Stimulated activated CD8-positive, alpha-beta memory T cell treated with anti-CD3 and anti-CD28 coated beads, Interleukin-2, amount 100 ng/mL, for 48 hours (primary cell): ENCODE measurements at places on chromosomes 4 and X.

GRCh38 chr4:183257808-183258207 is 62.3 kb downstream of the CLDN22 start:
- DNase-seq = no peak

- DNase-seq = no peak
These were observed 19.5 kb upstream of the SUPT20HL2 start for GRCh38 chrX:24333371-24333770.

GRCh38 chrX:155056471-155056870 is 14.5 kb downstream of the CMC4 start:
- no peak for DNase-seq

DNA sequence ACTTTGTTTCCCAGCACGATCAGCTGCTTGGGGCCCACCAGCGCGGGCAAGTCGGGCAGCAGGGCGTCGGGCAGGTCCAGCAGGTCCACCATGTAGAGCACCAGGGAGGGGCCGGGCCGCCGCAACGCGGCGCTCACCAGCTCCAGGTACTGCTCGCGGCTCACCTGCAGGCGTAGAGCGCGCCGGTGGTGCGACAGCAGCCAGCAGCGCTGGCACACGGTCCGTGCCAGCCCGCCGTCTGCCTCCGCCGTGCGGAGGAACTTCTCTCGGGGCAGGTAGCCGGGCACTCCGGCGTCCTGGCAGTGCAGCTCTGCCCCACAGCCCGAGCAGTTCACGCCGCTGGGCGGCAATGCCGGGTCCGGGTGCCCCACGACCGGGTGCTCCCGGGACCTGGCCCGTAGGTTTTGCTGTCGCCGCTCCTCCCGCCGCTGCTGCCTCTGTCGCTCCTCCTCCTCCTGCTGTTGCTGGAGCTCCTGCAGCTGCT is 527 bp downstream of the NOA1 start:
- DNase-seq = peak; percentile 26

DNA sequence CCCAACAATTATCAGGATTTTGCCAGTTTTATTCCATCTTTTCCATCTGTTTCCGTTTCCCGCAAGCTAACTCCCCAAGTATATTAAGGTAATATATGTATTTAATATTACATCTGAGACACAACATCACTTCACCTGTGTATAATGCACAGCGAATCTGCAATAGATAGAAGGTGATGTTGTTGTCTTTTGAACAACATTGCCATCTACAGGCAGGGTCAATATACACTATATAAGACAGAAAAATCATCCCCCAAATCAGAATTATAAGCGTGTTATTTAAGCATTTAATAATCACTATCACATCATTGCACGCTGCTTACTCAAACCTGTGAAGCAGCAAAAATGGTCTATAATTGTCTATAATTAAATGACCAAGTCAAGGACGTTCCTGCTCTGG is 1115.5 kb downstream of the NLGN4X start:
- no peak for DNase-seq

GRCh38 chr4:72031868-72032608 is at the start of gene NPFFR2:
Gene NPFFR2 (plus strand): TSS chr4:72032000. CDS start chr4:72128592, 96,592 bp downstream.
- no peak for DNase-seq

DNA sequence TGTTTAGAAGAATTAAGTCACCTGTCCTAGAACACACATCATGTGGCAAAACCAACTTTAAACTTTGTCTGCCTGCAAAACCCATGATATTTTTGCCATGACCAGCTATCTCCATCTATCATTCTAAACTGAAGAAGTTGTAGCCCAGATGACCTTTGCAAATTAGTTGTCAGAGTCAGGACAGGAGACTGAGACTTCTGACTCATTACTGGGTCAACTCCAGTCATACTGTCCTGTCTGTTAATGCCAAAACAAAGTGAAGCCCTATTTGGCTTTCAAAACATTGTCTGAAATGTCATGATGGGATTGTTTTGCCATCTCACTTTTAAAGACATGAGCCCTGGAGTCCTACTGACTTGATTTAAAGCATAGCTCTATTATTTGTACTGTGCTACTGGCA is 365.7 kb upstream of the CPEB2 start:
- no peak for DNase-seq

GRCh38 chr4:150280081-150280895 is 202.0 kb downstream of the DCLK2 start:
- DNase-seq = no peak
